ENCODE measurements at places on chromosomes 5 and 9. TPM values are rescaled to one million over a fixed set of nuclear protein-coding genes. Genes with fewer than 3 reads are reported as not detected.

GRCh38 chr5:156640691-156641241 is 209.3 kb upstream of the PPP1R2B start:
- no peaks in the 10 kb centered on the region for H3K27me3 ChIP-seq
- no peak for DNase-seq
- no peaks in the 10 kb centered on the region for H3K4me1 ChIP-seq
- H3K36me3 ChIP-seq, result no peaks in the 10 kb centered on the region

- H3K27me3 ChIP-seq, result no peaks in the 10 kb centered on the region
- no peak overlapping the region for H3K4me3 ChIP-seq
- DNase-seq, result peak; percentile 89
- no peaks in the 10 kb centered on the region for H3K4me1 ChIP-seq
- H3K36me3 ChIP-seq, result no peaks in the 10 kb centered on the region
Observed at GRCh38 chr9:136773386-136774044, 9.2 kb upstream of the LCN15 start.

DNA sequence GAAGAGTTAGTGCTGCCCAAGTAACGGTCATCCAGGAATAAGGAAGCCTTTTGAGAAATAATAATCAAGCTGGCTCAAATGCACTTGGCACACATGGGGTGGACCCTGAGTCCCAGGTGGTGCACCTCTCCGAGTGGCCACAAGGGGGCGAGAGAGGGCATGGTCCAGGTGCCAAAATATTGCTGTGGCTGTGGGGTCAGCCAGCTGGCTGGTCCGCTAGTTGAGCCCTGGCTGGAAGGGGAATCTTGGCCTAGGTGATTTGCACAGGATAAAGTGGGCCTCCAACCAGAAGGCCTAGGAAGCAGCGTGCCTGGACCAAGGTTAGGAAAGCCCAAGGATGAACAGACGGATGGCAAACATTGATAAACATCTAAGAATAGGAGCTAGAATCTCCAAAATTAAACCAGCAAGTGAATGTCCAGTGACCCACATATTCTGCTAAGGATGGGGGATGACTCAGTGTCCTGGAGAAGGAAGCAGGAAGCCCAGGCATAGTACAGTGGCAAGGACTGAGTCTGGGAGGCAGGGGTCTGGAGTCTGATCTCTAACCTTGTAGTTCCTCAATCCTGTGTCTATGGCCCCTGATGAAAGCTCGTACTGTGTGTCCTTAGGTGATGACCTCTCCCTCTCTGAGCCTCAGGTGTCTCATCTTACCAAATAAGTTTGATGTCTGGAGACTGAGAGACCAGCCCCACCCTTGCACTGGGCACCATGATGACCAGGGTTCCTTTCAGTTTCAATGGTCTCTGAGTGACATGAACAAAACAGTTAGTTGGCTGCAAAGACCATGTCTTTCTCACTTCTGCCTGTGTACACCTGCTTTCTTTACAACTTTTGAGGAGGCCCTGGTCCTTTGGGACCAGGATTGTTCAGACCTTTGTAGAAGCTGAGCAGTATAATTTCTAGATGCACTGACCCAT is 19.2 kb upstream of the SHB start:
- DNase-seq, result peak; percentile 93
- no peak overlapping the region for H3K4me3 ChIP-seq
- H3K4me1 ChIP-seq, result no peaks in the 10 kb centered on the region
- no peaks in the 10 kb centered on the region for H3K36me3 ChIP-seq
- no peak overlapping the region for H3K27ac ChIP-seq
- H3K27me3 ChIP-seq, result no peaks in the 10 kb centered on the region

DNA sequence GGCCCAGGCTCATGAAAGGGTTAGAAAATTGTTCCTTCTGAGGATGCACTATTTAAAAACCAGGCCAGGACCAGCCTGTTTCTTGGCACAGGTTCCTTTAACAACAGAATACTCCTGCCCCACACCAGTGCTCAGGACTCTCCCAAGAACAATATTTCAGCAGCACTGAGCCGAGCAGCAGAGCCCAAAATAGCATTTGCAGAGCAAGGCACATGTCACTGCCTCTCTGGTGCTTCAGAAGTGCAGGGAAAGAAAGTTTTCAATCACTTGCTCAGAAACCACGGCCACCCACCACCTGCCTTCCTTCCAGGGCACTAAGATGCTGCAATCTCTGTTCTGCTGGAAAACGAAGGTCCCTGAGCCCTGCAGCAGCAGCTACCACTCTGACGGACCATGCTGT is 77.6 kb downstream of the SIL1 start:
- peaks cover 85% of the 10 kb centered on the region for H3K36me3 ChIP-seq
- DNase-seq, result no peak
- H3K27me3 ChIP-seq, result no peaks in the 10 kb centered on the region
- H3K27ac ChIP-seq, result no peak overlapping the region
- no peak overlapping the region for H3K4me3 ChIP-seq
- no peaks in the 10 kb centered on the region for H3K4me1 ChIP-seq

DNA sequence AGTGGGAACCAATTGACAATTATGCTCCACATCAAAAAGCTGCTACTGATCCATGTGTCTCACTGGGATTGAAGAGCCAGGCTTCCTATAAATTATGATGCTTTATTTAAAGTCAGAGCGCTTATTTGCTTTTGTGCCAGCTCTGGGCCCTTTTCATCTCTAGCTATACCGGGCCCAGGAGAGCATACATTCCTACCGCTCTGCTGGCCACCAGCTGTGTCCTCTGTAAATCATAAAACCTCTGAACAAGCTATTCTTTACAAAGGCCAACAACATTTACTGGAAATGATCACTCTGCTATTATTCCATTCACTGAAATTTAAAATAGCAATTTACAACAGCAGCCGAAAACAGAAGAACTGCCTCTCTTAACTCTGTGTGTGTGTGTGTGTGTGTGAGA is 86.6 kb downstream of the ZNF608 start:
- H3K27ac ChIP-seq, result no peak overlapping the region
- H3K36me3 ChIP-seq, result no peaks in the 10 kb centered on the region
- DNase-seq, result no peak
- peaks cover 45% of the 10 kb centered on the region for H3K4me1 ChIP-seq
- no peak overlapping the region for H3K4me3 ChIP-seq
- H3K27me3 ChIP-seq, result no peaks in the 10 kb centered on the region

DNA sequence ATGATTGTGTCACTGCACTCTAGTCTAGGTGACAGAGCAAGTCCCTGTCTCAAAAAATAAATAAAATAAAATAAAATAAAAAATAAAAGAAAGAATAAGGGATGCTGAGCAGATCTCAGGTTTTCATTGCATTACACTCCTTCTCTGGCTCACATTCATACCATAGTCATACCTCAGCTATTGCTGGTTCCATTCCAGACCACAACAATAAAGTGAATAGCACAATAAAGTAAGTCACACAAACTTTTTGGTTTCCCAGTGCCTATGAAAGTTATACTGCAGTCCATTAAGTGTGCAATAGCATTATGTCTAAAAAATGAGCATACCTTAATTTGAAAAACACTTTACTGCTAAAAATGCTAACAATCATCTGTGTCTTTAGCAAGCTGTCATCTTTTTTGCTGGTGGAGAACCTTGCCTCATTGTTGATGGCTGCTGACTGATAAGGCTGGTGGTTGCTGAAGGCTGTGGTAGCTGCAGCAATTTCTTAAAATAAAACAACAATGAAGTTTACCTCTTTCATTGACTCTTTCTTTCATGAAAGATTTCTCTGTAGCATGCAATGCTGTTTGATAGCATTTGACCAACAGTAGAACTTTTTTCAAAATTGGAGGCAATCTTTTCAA is 415.7 kb downstream of the ZNF608 start:
- no peaks in the 10 kb centered on the region for H3K27me3 ChIP-seq
- no peaks in the 10 kb centered on the region for H3K4me1 ChIP-seq
- H3K27ac ChIP-seq, result no peak overlapping the region
- no peak for DNase-seq
- H3K36me3 ChIP-seq, result no peaks in the 10 kb centered on the region

DNA sequence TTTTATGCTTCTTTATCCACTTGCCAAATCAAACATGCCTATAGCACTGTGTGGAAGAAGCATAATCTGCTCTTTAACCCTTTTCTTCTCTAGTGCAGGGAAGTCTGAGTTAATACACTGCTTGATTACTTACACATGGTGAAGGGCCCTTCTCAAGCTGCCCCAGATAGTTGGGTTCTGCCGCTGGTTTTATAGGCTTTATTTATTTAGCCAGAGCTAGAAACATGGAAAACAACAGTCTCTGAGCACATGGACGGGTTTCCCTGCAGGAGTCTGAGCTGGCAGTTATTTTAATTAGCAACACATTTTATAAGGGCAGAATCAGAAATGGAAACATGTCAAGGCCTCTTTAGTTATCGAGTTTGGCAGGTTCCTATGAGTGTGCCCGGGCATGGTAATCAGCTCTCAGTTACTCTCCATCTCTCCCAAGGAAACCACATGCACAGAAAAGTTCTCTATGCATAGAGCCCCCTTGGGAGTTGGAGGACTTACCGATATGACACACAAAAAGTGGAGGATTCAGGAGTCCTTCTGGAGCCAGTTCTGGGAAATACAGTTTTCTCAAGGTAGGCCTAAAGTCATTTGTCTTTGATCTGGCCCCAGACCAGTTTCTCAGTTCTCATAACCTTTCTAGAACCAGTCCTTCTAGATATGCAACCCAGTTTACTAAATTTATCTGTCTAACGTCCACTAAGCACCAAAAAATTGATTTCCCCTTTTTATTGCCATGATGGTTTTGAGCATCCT is 564.8 kb downstream of the ACTL7B start:
- no peaks in the 10 kb centered on the region for H3K27me3 ChIP-seq
- H3K4me1 ChIP-seq, result no peaks in the 10 kb centered on the region
- no peak for DNase-seq

- no peak overlapping the region for H3K4me3 ChIP-seq
- H3K4me1 ChIP-seq, result peaks cover 60% of the 10 kb centered on the region
- H3K27me3 ChIP-seq, result no peaks in the 10 kb centered on the region
- DNase-seq, result no peak
- peak overlapping the region; percentile 51 for H3K27ac ChIP-seq
- H3K36me3 ChIP-seq, result no peaks in the 10 kb centered on the region
Observed at GRCh38 chr5:119282628-119283027, 73.2 kb upstream of the TNFAIP8 start.

GRCh38 chr9:123460091-123460490 is 104.1 kb downstream of the CRB2 start:
- H3K36me3 ChIP-seq, result peaks cover 52% of the 10 kb centered on the region
- H3K4me1 ChIP-seq, result no peaks in the 10 kb centered on the region
- no peaks in the 10 kb centered on the region for H3K27me3 ChIP-seq
- no peak for DNase-seq
- H3K27ac ChIP-seq, result no peak overlapping the region

- H3K36me3 ChIP-seq, result no peaks in the 10 kb centered on the region
- DNase-seq, result no peak
- no peaks in the 10 kb centered on the region for H3K4me1 ChIP-seq
- H3K27me3 ChIP-seq, result no peaks in the 10 kb centered on the region
- no peak overlapping the region for H3K27ac ChIP-seq
- no peak overlapping the region for H3K4me3 ChIP-seq
Observed at GRCh38 chr9:90900130-90900529, 98.5 kb downstream of the SYK start.

- no peaks in the 10 kb centered on the region for H3K27me3 ChIP-seq
- H3K27ac ChIP-seq, result no peak overlapping the region
- DNase-seq, result no peak
- no peaks in the 10 kb centered on the region for H3K36me3 ChIP-seq
Observed at GRCh38 chr5:12114075-12114474, 209.8 kb upstream of the CTNND2 start.

- no peaks in the 10 kb centered on the region for H3K36me3 ChIP-seq
- H3K4me3 ChIP-seq, result no peak overlapping the region
- H3K27ac ChIP-seq, result no peak overlapping the region
- H3K27me3 ChIP-seq, result no peaks in the 10 kb centered on the region
Observed at GRCh38 chr5:34866989-34867471, 28.1 kb downstream of the TTC23L start.

GRCh38 chr9:135165756-135166519 is 78.5 kb downstream of the OLFM1 start:
- H3K27ac ChIP-seq, result no peak overlapping the region
- H3K27me3 ChIP-seq, result no peaks in the 10 kb centered on the region
- H3K36me3 ChIP-seq, result no peaks in the 10 kb centered on the region
- H3K4me3 ChIP-seq, result no peak overlapping the region
- no peaks in the 10 kb centered on the region for H3K4me1 ChIP-seq

DNA sequence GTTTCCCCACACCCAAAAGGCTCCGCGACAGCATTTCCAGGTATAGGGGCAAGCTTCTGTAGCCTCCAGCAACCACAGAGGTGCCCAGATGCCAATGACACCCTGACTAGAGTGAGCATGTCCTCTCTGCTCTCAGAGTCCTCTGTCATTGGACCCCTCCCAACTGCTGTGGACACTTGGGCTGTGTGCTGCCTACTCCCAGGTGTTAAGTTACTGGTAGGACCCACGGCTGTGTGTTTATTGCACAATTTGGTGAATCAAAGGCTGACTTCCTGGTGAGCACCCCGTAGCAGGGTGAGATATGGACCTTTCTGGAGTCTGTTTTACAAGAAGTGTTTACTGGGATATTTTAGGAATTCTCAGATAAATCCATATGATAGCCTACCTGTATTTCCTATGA is 36.0 kb downstream of the SH3GL2 start:
- no peaks in the 10 kb centered on the region for H3K36me3 ChIP-seq
- no peaks in the 10 kb centered on the region for H3K27me3 ChIP-seq
- no peak overlapping the region for H3K4me3 ChIP-seq
- no peak for DNase-seq
- H3K27ac ChIP-seq, result no peak overlapping the region

- H3K36me3 ChIP-seq, result no peaks in the 10 kb centered on the region
- no peaks in the 10 kb centered on the region for H3K4me1 ChIP-seq
- no peak for DNase-seq
- H3K4me3 ChIP-seq, result no peak overlapping the region
- no peaks in the 10 kb centered on the region for H3K27me3 ChIP-seq
Observed at GRCh38 chr5:87899721-87900131, 368.9 kb downstream of the TMEM161B start.

GRCh38 chr9:100196215-100196614 is 97.2 kb downstream of the INVS start:
- no peak overlapping the region for H3K27ac ChIP-seq
- H3K36me3 ChIP-seq, result no peaks in the 10 kb centered on the region
- no peaks in the 10 kb centered on the region for H3K4me1 ChIP-seq
- no peak for DNase-seq

The AQP3 gene
- total RNA-seq, result 251 TPM

The IFNA2 gene
- 0.86 TPM for total RNA-seq

The FOXD4L3 gene
- total RNA-seq, result not detected

The MYMK gene
- total RNA-seq, result not detected

The STK32A gene
- 1.5 TPM for total RNA-seq

The EXOSC3 gene
- 48.0 TPM for total RNA-seq

The SH2D3C gene
- total RNA-seq, result 47.6 TPM

The PRRT1B gene
- not detected for total RNA-seq
